ENCODE measurements at places on chromosomes 11 and 22.

DNA sequence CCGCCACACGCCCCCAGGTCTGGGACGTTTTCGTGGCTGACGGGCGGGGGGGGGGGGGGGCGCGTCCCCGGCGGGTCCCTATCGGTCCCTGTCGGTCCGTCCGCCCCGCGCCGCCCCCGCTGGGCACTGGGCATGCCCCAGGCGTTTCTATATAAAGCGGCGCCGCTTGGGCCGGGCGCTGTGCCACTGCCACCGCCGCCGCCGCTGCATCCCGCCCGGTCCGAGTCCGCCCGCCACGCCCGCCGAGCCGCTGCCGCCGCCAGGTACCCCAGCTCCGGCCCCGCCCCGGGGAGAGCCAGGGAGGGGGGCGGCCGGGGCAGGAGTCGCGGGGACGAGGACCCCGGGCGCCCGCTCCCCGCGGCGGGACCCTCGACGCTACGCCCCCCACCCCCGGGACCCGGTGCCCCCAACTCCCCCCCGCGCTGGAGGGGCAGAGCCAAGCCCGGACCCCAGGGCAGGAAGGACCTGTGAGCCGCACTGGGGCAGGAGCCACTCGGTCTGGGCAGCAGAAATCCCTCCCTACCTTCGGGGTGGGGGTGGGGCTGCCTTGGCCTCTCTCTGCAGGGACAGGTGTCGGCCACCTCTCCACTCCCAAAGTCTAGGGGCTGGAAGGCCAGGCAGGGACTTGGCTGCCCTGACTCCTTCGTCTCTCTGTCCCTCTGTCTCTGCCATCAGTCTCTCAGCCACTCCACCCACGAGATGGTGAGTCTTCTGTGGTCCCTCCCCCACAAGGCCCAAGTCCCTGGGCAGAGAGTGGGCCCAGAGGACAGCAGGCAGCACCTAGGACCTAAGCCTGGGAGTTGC lies at the start of gene CARNS1:
TSS of gene CARNS1 (plus strand) at position 178 of the 804 bp plus-strand sequence. CDS start at position 700, 522 bp downstream.
- no peak for DNase-seq

DNA sequence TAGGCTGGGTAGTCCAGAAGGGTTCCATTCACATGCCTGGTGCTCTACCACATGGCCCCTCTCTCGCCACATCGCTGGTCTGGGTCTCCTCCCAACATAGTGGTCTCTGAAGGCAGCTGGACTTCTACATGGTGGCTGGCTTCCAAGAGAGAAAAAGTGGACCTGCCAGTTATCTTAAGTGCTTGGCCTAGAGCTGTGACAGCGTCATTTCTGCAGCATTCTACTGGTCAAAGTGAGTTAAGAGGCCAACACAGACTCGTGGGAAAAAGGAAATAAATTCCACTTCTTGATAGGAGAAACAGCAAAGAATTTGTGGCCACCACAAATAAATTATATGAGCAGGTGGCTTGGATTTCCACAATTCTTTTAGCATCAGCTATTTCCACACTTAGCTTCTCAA lies 21.0 kb upstream of the BARX2 start:
- no peak for DNase-seq

DNA sequence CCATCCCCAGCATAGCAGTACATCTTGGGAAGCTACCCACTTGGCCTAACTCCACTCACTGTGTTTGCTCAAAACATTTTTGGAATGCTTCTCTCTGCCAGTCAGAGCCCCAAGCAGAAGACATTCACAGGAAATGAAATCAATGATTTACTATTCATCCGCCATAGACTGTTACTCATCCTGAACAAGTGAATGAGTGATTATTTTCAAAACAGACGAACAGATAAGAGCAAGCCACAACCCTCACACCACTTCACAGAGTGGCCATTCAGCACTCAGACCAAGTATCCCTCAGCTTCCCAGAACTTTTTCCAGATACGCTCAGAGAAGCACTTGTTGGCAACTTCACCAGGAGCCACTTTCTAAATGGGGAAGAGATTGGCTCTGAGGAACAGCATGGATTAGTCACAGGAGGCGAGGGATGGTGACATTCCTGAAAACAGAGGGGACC lies 13.0 kb upstream of the UBASH3B start:
- DNase-seq = no peak

DNA sequence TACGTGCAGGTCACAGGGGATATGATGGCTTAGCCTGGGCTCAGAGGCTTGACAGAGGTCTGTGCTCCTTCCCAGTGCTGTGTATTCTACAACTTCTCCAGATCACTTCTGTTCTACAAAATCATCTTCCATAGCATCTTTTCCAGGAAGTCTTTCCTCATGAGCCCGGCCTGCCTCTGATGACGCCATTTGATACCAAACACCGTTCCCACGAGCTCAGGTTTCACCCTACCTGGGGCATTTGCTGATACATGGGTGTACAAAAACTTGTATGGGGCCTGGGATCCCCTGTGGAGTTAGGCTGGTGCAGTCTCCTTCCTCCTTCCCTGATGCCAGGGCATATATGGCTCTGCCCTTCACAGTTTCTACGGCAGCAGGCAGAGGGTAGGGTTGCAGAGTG lies 78.7 kb downstream of the NECTIN1 start:
- DNase-seq = no peak

DNA sequence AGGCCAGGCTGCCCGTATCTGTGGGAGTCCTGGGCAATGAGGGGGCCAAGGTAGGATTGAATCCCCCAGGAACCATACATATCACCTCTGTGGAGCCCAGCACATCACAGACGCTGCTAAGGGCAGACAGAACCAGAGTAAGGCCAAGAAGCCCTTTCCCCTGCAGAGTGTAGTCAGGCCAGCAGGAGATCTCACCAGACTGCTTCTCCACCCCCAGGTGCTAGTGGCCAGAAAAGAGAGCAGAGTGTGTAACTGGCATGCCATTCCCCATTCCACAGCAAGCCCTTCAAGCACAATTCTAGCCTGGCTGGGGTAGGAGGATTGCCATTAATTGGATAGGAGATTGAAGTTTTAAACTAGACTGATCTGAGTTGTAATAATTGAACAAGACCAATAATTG lies 28.0 kb upstream of the FCHSD2 start:
- DNase-seq = no peak

Data from KBM-7 (cell line).